NCI-H460 (cell line): ENCODE measurements at places on chromosomes 2 and 18. TPM values are rescaled to one million over a fixed set of nuclear protein-coding genes. Genes with fewer than 3 reads are reported as not detected.

RSAD2 gene
- total RNA-seq: 0.02 TPM in 1 of 2 replicates, not detected in the other

UGT1A10 gene
- not detected in 2 replicates for total RNA-seq

HYCC2 gene
- 6.6 and 8.6 TPM in 2 replicates for total RNA-seq

CAPN13 gene
- not detected in 2 replicates for total RNA-seq

PCBP1 gene
- 26.3 and 47.8 TPM in 2 replicates for total RNA-seq

TTR gene
- total RNA-seq: not detected in 2 replicates

RTP5 gene
- not detected in 2 replicates for total RNA-seq

TAF1B gene
- 14.8 and 16.1 TPM in 2 replicates for total RNA-seq

SERPINB11 gene
- total RNA-seq: 107 and 126 TPM in 2 replicates

DYNAP gene
- not detected in 2 replicates for total RNA-seq

UBE2E3 gene
- 54.8 and 60.7 TPM in 2 replicates for total RNA-seq

GKN2 gene
- 1.6 TPM in 2 replicates for total RNA-seq

CENPO gene
- total RNA-seq: 22.7 and 25.2 TPM in 2 replicates

SERPINB4 gene
- not detected in 2 replicates for total RNA-seq

SIX3 gene
- total RNA-seq: 0.17 TPM in 2 replicates

ANTXR1 gene
- total RNA-seq: 265 and 310 TPM in 2 replicates

SLC19A3 gene
- 9.7 and 12.3 TPM in 2 replicates for total RNA-seq

ESCO1 gene
- total RNA-seq: 17.3 and 19.5 TPM in 2 replicates

CRACDL gene
- total RNA-seq: 0.09 and 0.22 TPM in 2 replicates

YIPF4 gene
- 46.5 and 53.3 TPM in 2 replicates for total RNA-seq

TTN gene
- total RNA-seq: 2.0 and 2.6 TPM in 2 replicates

ALPI gene
- total RNA-seq: not detected in 2 replicates

STON1 gene
- total RNA-seq: 1.0 and 1.2 TPM in 2 replicates

MBD2 gene
- total RNA-seq: 30.9 and 32.5 TPM in 2 replicates

MRO gene
- total RNA-seq: 0.99 TPM in 1 of 2 replicates, not detected in the other

DIPK1C gene
- not detected in 2 replicates for total RNA-seq

PPP3R1 gene
- total RNA-seq: 39.3 and 45.2 TPM in 2 replicates

IL36G gene
- not detected in 2 replicates for total RNA-seq

FOSL2 gene
- 50.9 and 55.2 TPM in 2 replicates for total RNA-seq

UPP2 gene
- total RNA-seq: not detected in 2 replicates

SLC23A3 gene
- total RNA-seq: 1.4 and 1.7 TPM in 2 replicates

SLC5A7 gene
- total RNA-seq: not detected in 2 replicates

ACMSD gene
- total RNA-seq: not detected in 2 replicates

SRD5A2 gene
- total RNA-seq: 0.05 TPM in 1 of 2 replicates, not detected in the other

EGR4 gene
- total RNA-seq: not detected in 2 replicates

CYP27A1 gene
- total RNA-seq: 0.40 TPM in 1 of 2 replicates, not detected in the other

IKZF2 gene
- total RNA-seq: 1.8 TPM in 2 replicates

KIAA2012 gene
- not detected in 2 replicates for total RNA-seq

UNC80 gene
- not detected in 2 replicates for total RNA-seq

UGT1A7 gene
- not detected in 2 replicates for total RNA-seq

CD226 gene
- 41.8 and 45.5 TPM in 2 replicates for total RNA-seq

VIL1 gene
- total RNA-seq: 0.02 TPM in 1 of 2 replicates, not detected in the other

HMSD gene
- 0.50 and 0.81 TPM in 2 replicates for total RNA-seq

SERPINB7 gene
- 0.32 TPM in 1 of 2 replicates, not detected in the other for total RNA-seq

LIPG gene
- 1.2 and 1.9 TPM in 2 replicates for total RNA-seq

ZNF142 gene
- 15.7 and 17.5 TPM in 2 replicates for total RNA-seq

LMAN1 gene
- 164 and 176 TPM in 2 replicates for total RNA-seq

SAG gene
- not detected in 2 replicates for total RNA-seq

EPB41L3 gene
- total RNA-seq: 499 and 554 TPM in 2 replicates

MOCOS gene
- total RNA-seq: 20.5 and 29.7 TPM in 2 replicates

CDH19 gene
- 60.2 and 67.4 TPM in 2 replicates for total RNA-seq

MC2R gene
- not detected in 2 replicates for total RNA-seq

VWC2L gene
- not detected in 2 replicates for total RNA-seq

POTEC gene
- total RNA-seq: not detected in 2 replicates

DSEL gene
- total RNA-seq: 5.8 and 6.0 TPM in 2 replicates

SPHKAP gene
- not detected in 2 replicates for total RNA-seq

CAPN14 gene
- total RNA-seq: not detected in 2 replicates
